ENCODE measurements at places on chromosomes 7 and 10. TPM values are rescaled to one million over a fixed set of nuclear protein-coding genes. Genes with fewer than 3 reads are reported as not detected.

DNA sequence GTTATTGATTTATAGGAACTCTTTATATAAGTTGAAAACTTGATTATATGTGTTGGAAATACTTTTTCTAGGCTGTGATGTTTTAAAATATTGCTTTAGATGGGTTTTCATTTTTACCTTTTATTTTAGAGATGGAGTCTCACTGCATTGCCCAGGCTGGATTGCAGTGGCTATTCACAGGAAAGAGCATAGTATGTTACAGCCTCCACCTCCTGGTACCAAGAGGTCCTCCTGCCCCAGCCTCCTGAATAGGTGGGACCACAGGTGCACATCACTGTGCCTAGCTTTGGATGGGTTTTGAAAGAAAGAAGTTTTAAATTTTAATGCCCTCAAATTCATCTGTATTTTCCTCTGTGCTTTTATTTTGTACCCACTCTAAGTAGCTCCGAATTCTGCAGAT, 105.4 kb downstream of the TCF7L2 start:
- H3K36me3 ChIP-seq: peaks cover 3% of the 10 kb centered on the region
- no peaks in the 10 kb centered on the region for H3K27me3 ChIP-seq
- H3K4me3 ChIP-seq: no peak overlapping the region

- H3K36me3 ChIP-seq: no peaks in the 10 kb centered on the region
- H3K27ac ChIP-seq: peak overlapping the region; percentile 98
- H3K27me3 ChIP-seq: no peaks in the 10 kb centered on the region
- H3K4me1 ChIP-seq: peaks cover 62% of the 10 kb centered on the region
- DNase-seq: peak; percentile 38
Observed at GRCh38 chr7:131327049-131327625, 539 bp upstream of the MKLN1 start.

GRCh38 chr10:33869028-33869427, 534.6 kb upstream of the NRP1 start:
- H3K4me1 ChIP-seq: peaks cover 27% of the 10 kb centered on the region
- H3K27me3 ChIP-seq: no peaks in the 10 kb centered on the region
- DNase-seq: no peak
- no peak overlapping the region for H3K4me3 ChIP-seq
- H3K27ac ChIP-seq: no peak overlapping the region
- H3K36me3 ChIP-seq: no peaks in the 10 kb centered on the region

- H3K27ac ChIP-seq: no peak overlapping the region
- H3K4me1 ChIP-seq: no peaks in the 10 kb centered on the region
- no peak for DNase-seq
- H3K27me3 ChIP-seq: no peaks in the 10 kb centered on the region
Observed at GRCh38 chr10:122243550-122243949, 27.5 kb upstream of the BTBD16 start.

Gene HIP1
- 4.5 TPM for total RNA-seq

Gene A1CF
- 58.1 TPM for total RNA-seq

DNA sequence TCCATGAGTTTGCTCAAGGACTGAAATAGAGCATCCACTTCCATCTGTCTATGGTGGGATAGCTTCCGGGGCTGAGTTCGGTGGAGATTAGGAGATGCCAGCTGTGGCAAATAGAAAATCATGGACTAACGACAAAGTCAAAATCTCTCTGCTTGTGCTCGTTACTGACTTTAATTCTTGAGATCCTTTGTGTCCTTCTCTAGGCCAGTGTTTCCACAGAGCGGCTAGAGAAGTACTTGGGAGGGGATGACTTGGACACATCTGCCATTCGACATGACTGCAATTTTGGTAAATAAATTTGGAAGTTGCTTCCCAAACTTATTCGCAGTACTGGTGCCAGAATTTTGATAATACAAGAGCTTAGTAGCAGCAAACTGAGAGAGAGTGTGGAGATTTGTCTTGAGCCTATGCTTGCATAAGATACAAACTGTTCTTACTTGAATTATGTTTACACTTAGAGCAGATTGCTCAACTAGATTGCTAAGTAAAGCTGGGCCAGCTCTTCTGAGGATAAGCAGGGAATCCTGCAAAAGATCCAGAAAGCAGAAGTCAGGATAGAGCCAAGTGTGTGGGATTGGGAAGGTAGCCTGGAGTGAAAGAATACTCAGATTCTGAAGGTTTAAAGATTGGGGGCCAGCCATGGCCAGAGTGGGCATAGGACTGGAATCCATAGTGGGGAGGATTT, 27.6 kb downstream of the ABCC2 start:
- H3K27me3 ChIP-seq: no peaks in the 10 kb centered on the region
- H3K4me3 ChIP-seq: no peak overlapping the region
- peaks cover 87% of the 10 kb centered on the region for H3K36me3 ChIP-seq
- no peak overlapping the region for H3K27ac ChIP-seq
- DNase-seq: no peak

- H3K36me3 ChIP-seq: peaks cover 25% of the 10 kb centered on the region
- H3K4me3 ChIP-seq: 0 out of 2 replicates have a peak overlapping the region, but pooled peaks have one; percentile 12
Observed at GRCh38 chr7:26195867-26196657, 4.5 kb downstream of the HNRNPA2B1 start.

Gene PDK4
- not detected for total RNA-seq

Gene MYH16
- total RNA-seq: 0.15 TPM
